ENCODE measurements at places on chromosomes 3 and 15. TPM values are rescaled to one million over a fixed set of nuclear protein-coding genes. Genes with fewer than 3 reads are reported as not detected.

ATP8B4 gene
- total RNA-seq, result 4.9 TPM

SQOR gene
- total RNA-seq, result 60.4 TPM

ADGRG7 gene
- not detected for total RNA-seq

IMPG2 gene
- 1.1 TPM for total RNA-seq

NPAP1 gene
- 0.41 TPM for total RNA-seq

CNTN3 gene
- total RNA-seq, result 1.2 TPM

MYL3 gene
- 10.8 TPM for total RNA-seq

ZNF80 gene
- total RNA-seq, result not detected

IL5RA gene
- total RNA-seq, result 0.49 TPM

TMEM108 gene
- 3.0 TPM for total RNA-seq

CPNE9 gene
- 0.14 TPM for total RNA-seq

MORC1 gene
- total RNA-seq, result not detected

IL12A gene
- total RNA-seq, result 1.5 TPM

SERPINI2 gene
- total RNA-seq, result not detected

CRABP1 gene
- 8.2 TPM for total RNA-seq
